ENCODE measurements at places on chromosomes 7 and 10.

- no peak for DNase-seq
Measured at GRCh38 chr10:78623578-78624215, 445.1 kb upstream of the ZMIZ1 start.

GRCh38 chr7:136618818-136619217, 249.6 kb upstream of the CHRM2 start:
- DNase-seq: no peak

GRCh38 chr10:50600831-50601477, 22.8 kb downstream of the SGMS1 start:
- DNase-seq: peak; percentile 44

DNA sequence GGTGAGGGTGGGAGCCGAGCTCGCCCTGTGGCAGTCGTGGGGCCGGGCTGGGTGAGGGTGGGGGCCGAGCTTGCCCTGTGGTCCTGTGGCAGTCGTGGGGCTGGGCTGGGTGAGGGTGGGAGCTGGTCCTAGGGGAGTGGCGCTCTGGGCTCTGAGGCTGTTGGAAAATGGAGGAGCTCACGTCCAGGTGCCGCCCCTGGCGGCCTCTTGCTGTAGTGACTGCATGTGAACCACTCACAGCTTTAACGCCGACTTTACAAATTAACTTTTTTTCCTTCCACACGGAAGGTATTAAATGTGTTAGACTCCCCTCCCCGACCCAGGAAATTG, 312.6 kb downstream of the WDR37 start:
- no peak for DNase-seq

- DNase-seq: no peak
Measured at GRCh38 chr7:36010656-36011587, 142.1 kb upstream of the EEPD1 start.

- DNase-seq: no peak
Measured at GRCh38 chr7:115054478-115055065, 132.7 kb downstream of the MDFIC start.

GRCh38 chr10:24617771-24618396, 105.8 kb downstream of the ARHGAP21 start:
- peak; percentile 14 for DNase-seq

- DNase-seq: no peak
Measured at GRCh38 chr10:114300036-114300645, 61.1 kb downstream of the VWA2 start.

DNA sequence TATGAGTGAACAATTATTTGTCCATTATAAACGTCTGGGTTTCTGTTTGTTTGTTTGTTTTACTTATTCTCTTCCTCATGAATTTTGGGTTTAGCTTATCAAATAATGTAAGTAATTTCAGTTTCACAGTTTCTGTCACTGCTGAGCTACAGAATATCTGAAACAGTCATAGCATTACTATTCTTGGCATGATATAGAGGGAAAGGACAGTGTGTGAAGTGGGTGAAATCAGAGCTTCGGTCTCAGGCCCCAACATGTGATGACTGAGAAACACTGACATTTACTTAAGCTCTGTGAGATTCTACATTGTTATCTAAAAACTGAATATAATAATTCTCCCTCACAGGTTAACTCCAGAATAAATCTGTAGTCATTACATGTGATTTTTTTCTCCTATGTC, 8.8 kb upstream of the OR6V1 start:
- peak; percentile 37 for DNase-seq

- DNase-seq: peak; percentile 36
Measured at GRCh38 chr7:132933072-132933458, 148.8 kb downstream of the CHCHD3 start.

- no peak for DNase-seq
Measured at GRCh38 chr10:5443429-5443828, 31.1 kb downstream of the NET1 start.

DNA sequence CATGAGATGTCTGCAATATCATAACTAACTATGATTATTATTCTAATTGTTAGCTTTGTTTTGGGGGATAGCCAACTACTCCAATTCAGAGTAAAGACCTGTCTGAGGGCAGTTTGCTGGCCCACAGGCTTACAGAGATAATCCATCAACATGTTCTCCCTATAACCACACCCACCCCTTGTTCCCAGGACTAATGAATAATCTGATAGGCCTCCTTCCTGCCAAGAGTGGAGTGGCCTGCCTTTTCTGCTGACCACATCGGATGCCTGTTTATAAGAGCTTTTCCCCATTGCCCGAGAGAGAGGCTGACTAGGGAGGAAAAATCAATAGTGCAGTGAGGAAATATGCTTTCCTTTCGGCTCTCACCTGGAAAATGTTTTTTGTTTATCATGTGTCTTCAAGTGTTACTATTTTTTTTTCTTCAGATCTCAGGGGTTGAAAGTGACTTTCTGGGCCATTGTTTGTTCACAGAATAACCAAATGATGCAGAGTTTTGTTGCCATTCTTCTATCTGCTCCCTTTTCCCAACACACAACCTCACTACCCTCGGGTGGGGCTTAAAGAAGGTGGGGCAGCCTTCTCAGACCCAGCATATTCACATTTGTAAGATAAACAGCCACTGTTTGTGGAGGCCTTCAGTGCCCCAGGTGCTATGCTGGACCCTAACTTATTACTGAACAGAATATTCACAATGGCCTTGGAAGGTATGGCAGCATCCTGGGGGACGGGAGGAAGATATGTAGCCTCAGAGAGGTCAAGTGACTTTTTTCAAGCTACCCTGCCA, 38.4 kb downstream of the PLPP4 start:
- DNase-seq: no peak

DNA sequence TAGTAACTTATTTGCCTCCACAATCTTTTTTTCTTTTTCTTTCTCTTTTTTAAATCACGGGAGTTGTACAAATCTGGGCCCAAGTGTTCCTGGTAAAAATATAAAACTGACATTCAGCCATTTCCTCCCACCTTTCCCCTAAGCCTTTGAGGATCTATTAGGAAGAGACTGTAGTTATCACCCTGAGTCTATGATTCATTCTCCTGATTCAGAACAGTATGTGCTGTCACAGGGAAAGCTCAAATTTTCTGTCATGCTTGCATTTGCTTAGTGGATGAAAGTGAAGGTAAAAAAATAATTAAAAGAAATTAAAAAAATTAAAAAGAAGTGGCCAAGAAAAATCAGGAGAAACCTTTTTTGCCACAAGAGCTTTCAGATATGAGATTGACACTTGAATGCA, 71.7 kb downstream of the KIF20B start:
- no peak for DNase-seq

DNA sequence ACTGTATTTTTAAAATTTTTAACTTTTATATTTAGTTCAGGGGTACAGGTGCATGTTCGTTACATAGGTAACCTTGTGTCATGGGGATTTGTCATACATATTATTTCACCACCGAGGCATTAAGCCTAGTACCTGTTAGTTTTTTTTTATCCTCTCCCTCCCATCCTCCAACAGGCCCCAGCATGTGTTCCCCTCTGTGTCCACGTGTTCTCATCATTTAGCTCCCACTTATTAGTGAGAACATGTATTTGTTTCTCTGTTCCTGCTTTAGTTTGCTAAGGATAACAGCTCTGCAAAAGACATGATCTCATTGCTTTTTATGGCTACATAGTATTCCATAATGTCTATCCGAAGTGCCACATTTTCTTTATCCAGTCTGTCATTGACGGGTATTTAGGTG, 22.4 kb upstream of the ITGA8 start:
- no peak for DNase-seq

- DNase-seq: no peak
Measured at GRCh38 chr7:153354071-153354470, 594.5 kb downstream of the ACTR3B start.

DNA sequence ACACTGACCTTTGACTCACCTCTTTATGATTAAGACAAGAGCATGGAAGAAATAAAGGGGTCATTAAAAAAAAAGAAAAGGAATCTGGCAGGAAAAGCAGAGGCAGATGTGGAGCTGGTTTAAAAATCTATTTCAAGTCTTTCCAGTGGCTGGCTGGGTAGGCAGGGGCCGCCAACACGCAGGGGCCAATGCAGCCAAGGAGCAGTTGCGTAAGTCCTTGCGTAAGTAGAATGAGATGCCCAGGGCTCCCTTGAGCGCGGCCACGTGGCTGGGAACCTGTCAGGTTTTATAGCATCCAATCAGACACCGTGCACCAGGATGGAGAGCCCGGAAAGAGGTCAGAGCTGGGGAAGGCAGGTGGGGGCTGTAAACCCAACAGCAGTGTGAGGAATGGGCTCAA, 123.8 kb upstream of the INSYN2A start:
- peak; percentile 83 for DNase-seq

GRCh38 chr10:48503293-48503911, 101.5 kb downstream of the ARHGAP22 start:
- DNase-seq: no peak

DNA sequence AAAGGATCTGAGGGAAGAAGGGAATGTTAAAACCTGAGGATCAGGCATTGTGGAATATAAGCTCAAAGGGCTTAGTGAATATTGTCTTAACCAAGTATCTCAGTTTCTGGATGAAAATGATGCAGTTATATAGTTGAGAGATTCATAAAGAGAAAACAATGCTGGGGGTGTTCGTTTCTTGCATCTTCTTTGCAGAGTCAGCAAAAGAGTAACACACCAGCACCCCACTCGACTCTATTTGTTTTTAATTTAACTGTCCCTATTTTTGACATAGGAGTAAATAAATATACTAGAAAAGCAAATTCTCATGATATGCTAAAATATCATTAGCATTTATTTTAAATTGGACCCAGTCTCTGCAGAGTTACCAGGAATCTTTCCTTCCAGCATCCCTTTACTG, 7.6 kb upstream of the OIT3 start:
- no peak for DNase-seq

- DNase-seq: no peak
Measured at GRCh38 chr10:93565446-93565845, 1.0 kb upstream of the FFAR4 start.

DNA sequence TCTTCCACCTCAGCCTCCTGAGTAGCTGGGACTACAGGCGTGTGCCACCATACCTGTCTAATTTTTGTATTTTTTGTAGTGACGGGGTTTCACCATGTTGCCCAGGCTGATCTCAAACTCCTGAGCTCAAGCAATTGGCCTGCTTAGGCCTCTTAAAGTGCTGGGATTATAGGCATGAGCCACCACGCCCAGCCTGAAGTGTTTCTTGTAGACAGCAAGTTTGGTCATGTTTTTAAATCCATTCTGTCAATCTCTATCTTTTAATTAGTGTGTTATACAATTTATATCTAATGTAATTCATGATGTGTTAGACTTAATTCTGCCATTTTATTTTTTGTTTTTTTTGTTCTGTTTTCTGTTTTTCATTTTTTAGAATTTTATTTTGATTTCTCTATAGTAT, 17.2 kb upstream of the MXI1 start:
- no peak for DNase-seq

DNA sequence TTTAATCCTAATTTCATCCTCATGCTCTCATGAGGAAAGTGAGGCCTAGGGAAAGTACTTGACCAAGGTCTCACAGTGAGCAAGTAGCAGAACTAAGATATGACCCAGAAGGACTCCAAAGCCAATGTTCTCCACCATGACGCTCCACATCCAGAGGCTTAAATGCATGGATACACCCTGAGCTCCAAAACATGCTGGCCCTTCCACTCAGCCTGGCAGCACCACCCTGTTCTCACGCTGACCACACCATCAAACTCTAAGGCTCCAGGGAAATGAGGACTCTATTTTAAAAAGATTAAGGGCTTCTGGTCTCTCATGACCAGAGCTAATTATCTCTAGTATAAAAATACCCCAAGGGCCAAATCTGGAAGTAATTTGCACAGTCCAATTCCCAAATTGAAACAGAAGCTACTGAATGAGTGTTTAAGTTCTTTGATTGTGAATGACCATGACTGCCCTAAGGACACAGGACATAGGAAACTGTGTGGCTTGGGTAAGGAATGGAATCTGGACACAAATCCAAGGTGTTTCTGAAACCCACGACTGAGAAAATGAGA, 71.1 kb upstream of the ABLIM1 start:
- no peak for DNase-seq

- DNase-seq: no peak
Measured at GRCh38 chr7:45324683-45325237, 167.2 kb downstream of the RAMP3 start.

GRCh38 chr7:92417913-92418312, 29.4 kb upstream of the GATAD1 start:
- no peak for DNase-seq

DNA sequence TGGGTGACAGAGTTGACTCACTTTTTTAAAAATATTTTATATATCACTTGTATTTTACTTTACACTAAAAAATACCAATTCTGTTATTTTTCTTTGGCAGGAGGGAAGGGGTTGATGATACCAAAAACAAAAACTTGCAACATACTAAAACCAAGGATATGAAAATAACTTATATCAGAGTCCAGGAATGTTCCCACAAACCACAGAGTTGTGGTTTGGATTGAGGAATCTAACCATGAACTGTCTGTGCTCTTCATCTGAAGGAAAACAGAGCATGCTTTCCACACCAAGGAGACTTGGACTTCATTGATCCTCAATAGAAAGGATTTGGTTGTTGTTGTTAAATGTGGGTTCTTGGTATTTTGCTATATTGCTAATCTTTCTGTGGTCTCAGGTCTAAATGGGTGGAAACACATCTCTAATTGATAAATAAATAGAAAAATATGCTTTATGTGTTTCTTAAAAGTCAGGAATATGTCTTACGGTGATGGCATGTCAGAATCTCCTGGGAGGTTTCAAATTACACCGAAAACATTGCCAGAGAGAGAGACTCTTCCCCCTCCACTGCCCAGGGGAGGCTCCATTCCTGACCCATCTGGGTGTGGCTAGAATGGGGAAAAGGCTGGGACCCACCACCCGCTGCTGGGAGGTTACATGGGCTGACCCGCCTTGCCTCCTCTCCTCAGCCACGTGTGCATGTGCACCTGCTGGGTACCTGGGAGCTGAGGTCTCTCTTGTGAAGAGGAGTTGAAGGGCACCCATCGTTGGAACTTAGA, 46.9 kb upstream of the STK17A start:
- peak; percentile 87 for DNase-seq

- no peak for DNase-seq
Measured at GRCh38 chr10:131789516-131789915, 111.3 kb upstream of the PPP2R2D start.

- DNase-seq: no peak
Measured at GRCh38 chr7:131861620-131862346, 305.4 kb upstream of the PODXL start.

GRCh38 chr7:66696774-66697191, 43.8 kb upstream of the RABGEF1 start:
- peak; percentile 27 for DNase-seq

GRCh38 chr10:73407495-73407894, 6.4 kb downstream of the ANXA7 start:
- no peak for DNase-seq

GRCh38 chr10:110569736-110570135, 2.2 kb downstream of the SMC3 start:
- no peak for DNase-seq

GRCh38 chr10:56288403-56288802, 72.7 kb downstream of the ZWINT start:
- DNase-seq: no peak

Data from fibroblast of gingiva (primary cell).